ENCODE measurements at places on chromosomes 13 and 19.

- no peak for DNase-seq
These were observed at the start of gene IFNL1 for GRCh38 chr19:39296055-39296645. Gene IFNL1 (plus strand): TSS chr19:39296407. CDS start chr19:39296422, 15 bp downstream.

- DNase-seq, result peak; percentile 97
These were observed at the start of gene R3HDM4 for GRCh38 chr19:913080-913748. Gene R3HDM4 (minus strand): TSS chr19:913219. CDS start chr19:913157, 62 bp downstream.

DNA sequence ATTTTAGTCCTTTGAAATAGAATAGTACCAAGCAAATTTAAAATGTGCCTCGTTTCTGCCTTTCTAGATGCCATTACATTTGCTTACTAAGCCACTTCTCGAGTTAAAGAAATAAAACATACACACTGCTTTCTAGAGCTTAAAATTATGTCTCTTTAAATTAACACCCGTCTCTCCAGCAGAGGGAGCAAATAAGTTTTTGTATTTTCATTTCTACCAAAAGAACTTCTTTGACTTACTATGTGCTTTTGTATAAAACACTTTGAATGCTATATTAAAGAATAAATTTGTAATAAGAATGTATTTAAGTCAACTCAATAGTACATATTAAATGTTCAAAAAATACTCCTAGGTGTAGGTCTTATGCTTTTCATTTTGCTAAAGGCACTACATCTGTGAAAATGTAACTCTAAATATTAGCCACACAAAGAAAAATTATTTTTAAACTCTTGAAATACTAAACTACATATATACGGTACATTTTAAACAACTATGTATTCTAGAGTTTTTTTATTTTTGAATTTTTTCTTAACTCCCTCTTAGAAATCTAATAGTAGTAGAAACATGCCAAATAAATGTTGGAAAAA lies 269.3 kb upstream of the MIR17HG start:
- DNase-seq, result peak; percentile 12

DNA sequence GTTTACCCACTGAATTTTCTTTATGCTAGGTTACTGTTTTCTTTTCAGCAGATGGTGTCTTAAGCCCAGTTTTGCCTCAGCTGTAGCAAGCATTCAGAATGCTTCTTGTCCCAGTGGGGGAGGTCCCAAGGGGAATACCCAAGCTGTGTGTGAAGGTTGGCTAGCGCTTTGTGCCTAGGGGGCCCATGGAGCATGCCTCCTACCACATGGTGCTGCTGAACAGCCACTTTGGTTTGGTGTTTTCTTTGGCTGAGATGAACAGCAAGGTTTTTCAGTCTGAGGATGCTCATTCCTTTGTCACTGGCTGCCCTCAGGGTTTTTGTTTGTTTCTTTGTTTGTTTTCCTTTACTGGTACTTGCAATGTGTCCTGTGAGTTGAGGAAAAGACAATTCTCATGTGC lies 99.0 kb downstream of the PCDH20 start:
- DNase-seq, result no peak

- DNase-seq, result no peak
These were observed 30.4 kb upstream of the SLC1A5 start for GRCh38 chr19:46818812-46819211.

GRCh38 chr13:112892426-112893206 lies 76.4 kb upstream of the MCF2L start:
- no peak for DNase-seq

GRCh38 chr13:52599848-52600603 lies 42.2 kb upstream of the HNRNPA1L2 start:
- DNase-seq, result peak; percentile 76

- DNase-seq, result no peak
These were observed 805.6 kb upstream of the ARGLU1 start for GRCh38 chr13:107373551-107373950.

DNA sequence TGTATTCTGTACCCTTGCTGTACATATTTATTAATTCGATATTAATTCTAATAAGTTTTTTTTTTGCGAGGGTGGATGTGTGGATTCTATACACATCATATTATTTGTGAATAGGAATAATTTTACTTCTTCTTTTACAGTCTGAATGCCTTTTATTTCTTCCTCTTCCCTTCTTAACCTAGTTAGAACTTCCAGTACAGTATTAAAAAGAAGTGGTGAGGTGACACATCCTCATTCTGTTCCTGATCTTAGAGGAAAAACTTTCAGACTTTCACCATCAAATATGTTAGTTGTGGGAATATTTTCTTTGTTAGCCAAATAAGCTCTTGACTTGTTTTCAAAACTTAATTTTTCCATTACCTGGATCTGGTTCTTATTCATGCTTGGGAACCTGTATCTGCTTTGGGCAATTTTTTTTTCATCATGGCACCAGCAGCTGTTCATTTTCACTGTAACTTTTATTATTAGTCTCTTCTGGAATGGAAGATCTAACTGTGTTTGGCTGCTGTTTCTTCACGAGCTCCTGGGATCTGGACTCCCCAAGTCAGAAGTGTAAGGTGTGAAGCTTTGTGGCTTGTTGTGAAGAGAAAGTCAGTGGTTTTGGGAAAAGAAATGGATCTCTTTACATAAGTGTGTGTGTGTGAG lies 33.1 kb downstream of the RGCC start:
- DNase-seq, result no peak

DNA sequence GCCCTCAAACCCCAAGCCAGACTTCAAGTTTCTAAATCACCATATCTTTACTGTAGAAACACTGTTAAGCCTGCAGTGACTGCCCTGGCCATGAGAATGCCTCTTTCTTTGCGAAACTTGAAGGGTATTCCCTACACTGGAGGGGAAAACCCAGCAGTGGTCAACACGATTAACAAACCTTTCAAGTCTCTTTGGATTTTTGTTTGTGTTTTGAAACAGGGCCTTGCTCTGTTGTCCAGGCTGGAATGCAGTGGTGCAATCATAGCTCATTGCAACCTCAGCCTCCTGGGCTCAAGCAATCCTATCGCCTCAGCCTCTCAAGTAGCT lies 17.4 kb upstream of the POMP start:
- DNase-seq, result peak; percentile 46

DNA sequence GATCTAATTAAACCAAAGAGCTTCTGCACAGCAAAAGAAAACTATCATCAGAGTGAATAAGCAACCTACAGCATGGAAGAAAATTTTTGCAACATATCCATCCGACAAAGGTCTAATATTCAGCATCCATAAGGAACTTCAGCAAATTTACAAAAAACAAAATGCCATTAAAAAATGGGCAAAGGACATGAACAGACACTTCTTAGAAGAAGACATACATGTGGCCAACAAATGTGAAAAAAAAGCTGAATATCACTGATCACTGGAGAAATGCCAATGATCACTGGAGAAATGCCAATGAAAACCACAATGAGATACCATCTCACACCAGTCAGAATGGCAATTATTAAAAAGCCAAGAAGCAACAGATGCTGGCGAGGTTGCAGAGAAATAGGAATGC lies 32.5 kb downstream of the ZNF582 start:
- no peak for DNase-seq

DNA sequence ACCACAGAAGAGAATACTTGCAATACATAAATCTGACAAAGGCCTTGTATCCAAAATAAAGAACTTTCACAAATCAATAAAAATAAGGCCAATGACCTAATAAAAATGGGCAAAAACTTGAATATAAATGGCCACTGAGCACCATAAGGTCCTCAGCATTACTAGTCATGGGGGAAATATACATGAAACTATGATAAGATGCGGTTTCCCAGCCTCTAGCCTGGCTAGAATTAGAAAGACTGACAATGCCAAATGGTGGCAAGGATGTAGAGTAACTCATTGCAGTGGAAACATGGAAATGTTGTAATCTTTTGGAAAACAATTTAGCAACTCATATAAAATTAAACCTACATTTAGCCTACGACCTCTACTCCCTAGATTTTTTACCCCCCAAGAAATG lies 227.1 kb downstream of the GGACT start:
- no peak for DNase-seq

DNA sequence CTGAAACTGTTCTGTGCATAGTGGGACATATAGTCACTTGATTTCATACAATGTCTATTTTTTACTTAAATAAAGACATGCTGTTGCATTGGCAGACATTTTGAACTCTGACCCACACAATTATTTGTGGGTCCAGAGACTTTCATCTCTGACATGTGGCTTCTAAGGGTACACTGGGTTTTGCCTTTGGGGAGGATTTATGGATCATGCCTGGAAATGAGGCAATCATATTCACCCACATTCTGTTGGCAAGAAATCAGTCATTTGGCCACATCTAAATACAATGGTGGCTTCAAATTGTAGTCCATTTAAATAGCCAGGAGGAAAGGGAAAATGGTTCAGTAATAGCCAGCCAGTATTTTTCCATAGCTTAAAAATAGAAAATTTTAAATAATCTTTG lies 238.3 kb upstream of the KLF12 start:
- no peak for DNase-seq

- no peak for DNase-seq
These were observed 3.4 kb downstream of the ZNF536 start for GRCh38 chr19:30375553-30376031.

GRCh38 chr13:79246578-79246949 lies 159.5 kb downstream of the RBM26 start:
- DNase-seq, result peak; percentile 16

DNA sequence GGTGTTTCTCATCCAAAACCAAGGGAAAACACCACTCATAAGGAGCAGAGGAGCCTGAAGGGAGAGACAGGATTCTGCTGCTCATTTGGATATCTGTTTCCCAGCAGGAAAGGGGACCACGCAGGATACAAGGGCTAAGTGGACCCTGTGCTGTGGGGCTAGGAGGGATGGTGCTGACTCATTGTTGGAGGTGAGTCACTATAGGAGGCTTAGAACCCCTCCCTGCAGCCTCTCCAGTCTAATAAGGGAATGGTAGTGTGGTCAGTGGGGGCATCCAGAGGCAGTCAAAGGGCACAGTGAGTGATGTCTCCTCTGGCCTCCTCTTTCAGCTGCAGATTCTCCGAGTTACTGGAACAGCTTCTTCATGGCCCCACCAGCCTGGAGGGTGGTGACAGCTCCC lies 442.3 kb downstream of the TUBA3C start:
- no peak for DNase-seq

- DNase-seq, result no peak
These were observed 1.9 kb downstream of the NTN5 start for GRCh38 chr19:48670699-48671445.

GRCh38 chr13:100454876-100455275 lies 133.7 kb downstream of the GGACT start:
- no peak for DNase-seq

DNA sequence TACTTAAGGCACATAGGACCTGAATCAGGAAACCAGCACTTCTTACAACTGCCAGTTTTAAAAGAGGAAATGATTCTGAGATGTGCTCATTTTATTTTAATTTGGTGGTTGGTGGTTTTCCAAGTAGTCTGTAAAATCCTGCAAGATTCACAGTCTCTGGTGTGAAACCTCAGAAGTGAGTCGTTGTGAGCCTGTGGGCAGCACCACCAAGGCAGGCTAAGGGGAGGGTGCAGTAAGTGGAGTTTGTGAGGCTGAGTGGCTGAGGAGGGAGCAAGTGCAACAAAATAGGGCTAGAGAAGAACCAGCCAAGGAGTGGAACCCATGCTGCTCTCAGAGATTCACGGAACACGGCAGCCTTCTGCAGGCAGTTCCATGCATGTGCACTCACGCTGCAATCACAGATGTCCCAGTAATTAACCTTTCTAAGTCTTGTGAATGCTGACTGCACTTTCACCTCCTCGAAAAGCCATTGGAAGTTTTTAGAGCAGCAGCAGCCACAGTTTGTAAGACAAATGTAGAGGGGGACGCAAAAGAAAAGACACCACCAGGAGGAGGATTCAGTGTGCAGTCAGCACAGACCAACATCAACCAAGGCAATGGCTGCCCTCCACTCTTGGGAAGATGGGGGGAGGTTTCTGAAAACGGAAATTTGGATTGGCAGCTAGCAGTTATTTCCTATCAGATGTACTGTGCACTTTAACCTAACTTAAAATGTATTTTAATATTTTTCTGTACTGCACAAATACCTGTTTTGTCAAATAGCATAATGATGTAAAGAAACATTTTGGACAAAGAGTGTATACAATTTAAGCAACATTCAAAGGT lies 44.9 kb downstream of the ESD start:
- no peak for DNase-seq

GRCh38 chr13:100566543-100566942 lies 22.0 kb downstream of the GGACT start:
- DNase-seq, result no peak

DNA sequence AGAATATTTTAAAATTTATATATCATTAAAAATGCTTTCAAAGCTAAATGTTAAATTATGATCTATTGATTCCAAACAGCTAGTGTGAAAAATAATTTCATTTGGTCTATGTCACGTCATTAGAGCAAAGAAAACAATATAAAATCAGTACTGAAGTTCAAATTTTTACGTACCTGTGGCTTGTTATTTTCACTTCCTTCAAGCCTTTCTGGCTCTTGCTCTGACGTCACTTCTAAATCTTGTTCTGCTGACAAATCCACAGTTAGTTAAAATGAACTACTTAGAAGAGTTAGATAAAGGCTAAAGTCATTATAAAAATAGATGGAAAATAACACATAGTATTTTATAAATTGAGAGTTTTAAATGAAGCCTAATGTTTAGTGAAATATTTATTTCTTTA lies 147.7 kb upstream of the TUBA3C start:
- DNase-seq, result no peak

GRCh38 chr19:16068696-16069259 lies 7.5 kb upstream of the TPM4 start:
- no peak for DNase-seq

DNA sequence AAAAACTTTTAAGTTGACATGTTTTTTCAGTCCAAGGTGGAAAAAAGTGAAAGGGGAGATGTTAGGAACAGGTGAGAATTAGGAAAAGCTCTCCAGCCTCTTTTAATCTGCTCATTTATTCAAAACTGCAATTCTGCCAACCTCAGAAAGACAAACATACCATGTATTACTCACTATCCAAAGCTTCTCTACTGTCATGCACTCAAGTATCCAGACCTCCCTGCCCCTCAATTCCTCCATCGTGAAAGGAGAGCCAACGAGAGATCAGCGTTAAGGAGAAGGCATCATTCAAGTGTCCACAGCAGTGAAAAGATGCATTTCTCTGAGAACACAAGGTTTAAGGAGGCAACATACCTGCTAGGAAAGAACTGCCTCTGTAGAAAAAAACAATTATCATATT lies 24.5 kb downstream of the DIAPH3 start:
- no peak for DNase-seq

GRCh38 chr13:66563076-66563475 lies 667.1 kb downstream of the PCDH9 start:
- DNase-seq, result no peak

- DNase-seq, result no peak
These were observed 303.5 kb downstream of the TEX29 start for GRCh38 chr13:111623743-111624505.

- no peak for DNase-seq
These were observed 36.4 kb downstream of the PSG11 start for GRCh38 chr19:42989851-42990250.

Measured in GM13977 (cell line).